ENCODE measurements at places on chromosomes 13 and 19.

GRCh38 chr13:27921961-27922882, 2.4 kb downstream of the PDX1 start:
- DNase-seq: no peak

- peak; percentile 54 for DNase-seq
Measured at GRCh38 chr19:34269968-34270621, 15.7 kb downstream of the GARRE1 start.

GRCh38 chr13:95474992-95475391, 77.5 kb upstream of the CLDN10 start:
- DNase-seq: peak; percentile 22

- no peak for DNase-seq
Measured at GRCh38 chr13:102207680-102208342, 194.0 kb downstream of the FGF14 start.
